Activated CD8-positive, alpha-beta memory T cell treated with anti-CD3 and anti-CD28 coated beads for 1 hour (primary cell): ENCODE measurements at places on chromosomes 16 and 17.

GRCh38 chr17:62628831-62629555 is 1.5 kb downstream of the MRC2 start:
- DNase-seq = no peak

DNA sequence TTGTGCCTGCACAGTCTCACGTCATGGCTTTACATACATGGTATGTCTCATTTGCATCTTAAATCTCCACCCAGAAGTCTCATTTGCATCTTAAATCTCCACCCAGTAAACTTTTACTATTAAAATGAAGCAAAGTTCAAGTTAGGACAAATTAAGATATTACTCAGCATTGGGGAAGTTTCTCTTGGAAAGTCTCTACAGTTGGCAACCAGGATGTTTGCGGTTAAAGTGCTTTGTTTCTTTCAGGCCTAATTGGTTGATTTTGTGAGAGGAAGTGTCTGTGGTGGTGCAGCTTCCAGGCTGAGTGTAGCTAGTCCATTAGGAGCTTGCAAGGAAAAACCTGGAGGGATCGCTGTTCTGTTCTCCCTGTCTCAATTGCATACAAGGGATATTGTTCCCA is 1373.3 kb upstream of the GOT2 start:
- no peak for DNase-seq

- DNase-seq = no peak
Observed at GRCh38 chr17:10648381-10648780, 8.7 kb downstream of the MYH3 start.

- DNase-seq = no peak
Observed at GRCh38 chr16:27341971-27342370, 28.2 kb downstream of the IL4R start.

DNA sequence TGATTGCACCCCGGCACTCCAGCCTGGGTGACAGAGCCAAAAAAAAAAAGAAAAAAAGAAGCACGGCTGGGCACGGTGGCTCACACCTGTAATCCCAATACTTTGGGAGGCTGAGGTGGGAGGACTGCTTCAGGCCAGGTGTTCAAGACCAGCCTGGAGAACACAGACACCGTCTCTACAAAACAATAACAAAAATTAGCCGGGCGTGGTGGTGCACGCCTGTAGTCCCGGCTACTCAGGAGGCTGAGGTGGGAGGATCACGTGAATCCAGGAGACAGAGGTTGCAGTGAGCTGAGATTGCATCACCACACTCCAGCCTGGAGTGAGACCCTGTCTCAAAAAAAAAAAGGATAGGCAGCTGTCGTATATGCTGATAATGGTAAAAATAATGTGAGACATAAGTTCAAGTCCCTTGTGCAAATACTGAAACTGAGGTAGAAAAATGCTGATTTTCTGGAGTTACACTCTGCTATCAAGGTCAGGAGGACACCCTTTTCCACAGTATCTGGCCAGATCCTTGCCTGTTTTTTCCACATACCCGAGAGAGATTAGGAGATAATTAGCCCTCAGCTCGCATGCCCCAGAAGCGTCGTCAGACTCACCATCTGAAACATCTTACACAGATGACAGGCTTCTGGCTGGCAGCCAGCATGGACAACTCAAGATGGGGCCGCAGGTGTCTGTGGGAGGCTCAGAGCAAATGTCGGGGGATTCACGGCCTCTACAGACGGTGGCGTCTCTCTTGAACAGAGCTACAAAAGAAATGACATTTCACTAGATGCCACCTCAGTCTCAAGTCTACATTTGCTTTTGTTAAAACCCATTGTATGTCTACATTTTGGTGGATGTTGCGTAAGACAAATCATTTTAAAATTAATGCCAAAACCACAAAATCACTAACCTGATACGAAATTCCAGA is 36.8 kb downstream of the WDR45B start:
- no peak for DNase-seq

DNA sequence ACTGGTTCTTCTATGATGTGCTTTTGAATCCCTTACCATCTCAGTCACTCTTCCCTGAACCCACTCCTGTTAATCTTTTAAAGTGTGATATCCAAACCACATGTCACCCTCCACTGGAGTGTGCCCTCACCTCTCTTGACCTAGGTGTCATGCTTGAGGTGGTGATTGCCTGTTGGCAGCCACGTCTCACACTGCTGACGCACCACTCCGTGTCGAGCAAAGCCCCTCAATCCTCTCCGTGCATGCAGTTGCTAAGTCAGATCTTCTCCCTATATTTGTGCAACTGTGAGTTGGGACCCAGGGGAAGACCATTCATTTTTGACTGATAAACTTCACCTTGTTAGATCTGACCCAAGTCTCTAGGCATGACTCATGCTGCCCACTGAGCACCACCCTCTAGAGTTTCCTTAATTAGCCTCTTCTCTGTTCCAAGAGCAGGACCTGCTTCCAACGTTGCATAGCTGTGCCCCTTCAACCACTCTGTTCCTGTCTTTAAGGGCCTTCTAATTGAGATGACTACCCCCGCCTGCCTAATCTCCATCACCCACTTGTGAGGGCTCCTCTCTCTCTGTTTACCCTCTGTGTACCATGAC is 2.7 kb downstream of the MYH13 start:
- DNase-seq = no peak

DNA sequence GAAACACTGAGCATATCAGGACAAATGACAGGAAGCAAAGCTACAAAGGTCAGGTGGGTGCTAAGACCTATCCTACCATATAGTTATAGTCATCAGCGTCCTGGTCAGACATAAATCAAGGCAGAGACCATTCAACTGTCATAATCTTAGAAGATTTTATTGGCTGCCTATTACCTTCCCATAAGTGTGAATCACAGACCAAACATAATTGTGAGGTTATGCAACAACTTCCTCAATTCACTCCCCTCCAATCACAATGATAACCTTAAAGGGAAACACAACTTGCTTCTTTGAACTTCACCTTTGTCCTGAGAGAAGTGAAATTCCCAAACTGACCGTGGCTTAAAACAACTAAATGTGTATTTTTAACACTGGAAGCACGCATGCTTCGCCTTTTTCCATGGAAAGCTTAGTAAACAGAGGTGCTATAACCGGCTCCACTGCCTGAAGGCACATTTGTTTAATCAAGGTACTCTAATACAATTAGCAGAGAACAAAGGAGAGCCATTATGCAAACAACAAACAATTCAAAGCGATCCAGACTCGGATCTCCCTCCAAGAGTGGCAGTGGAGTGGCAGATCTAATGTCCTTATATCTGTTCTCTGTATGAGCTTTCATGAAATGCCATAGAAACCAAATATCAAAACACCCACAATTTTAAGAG is 84.9 kb downstream of the TMEM114 start:
- no peak for DNase-seq

GRCh38 chr17:18027280-18027679 is 11.7 kb downstream of the ATPAF2 start:
- DNase-seq = no peak

GRCh38 chr16:19886073-19886941 is 1.7 kb upstream of the GPRC5B start:
- peak; percentile 38 for DNase-seq
